ENCODE measurements at places on chromosomes 12 and 14. TPM values are rescaled to one million over a fixed set of nuclear protein-coding genes. Genes with fewer than 3 reads are reported as not detected.
A peak's percentile ranks its signal among the peaks of the same experiment; 100 is the strongest.

GRCh38 chr12:125568306-125568705 is 503.1 kb downstream of the AACS start:
- DNase-seq, result no peak

DNA sequence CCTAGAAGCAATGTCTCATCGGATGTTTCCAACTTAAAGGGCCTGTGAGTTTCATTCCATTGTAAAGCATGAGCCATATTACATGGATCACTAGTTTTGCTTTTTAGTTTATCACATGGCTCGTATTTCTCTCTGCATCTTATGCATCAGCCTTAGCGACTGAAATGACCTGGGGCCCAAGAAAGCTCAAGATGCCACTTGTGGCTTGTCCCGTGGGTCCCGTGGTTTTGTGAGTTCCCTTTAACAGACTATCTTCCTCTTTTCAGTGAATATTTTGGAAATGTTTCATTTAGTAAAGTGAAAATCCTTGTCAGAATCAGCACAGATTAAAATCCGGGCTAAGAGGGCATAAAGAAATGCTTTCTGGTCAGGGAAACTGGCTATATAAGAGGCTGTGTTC is 86.2 kb upstream of the PPM1H start:
- no peak for DNase-seq

DNA sequence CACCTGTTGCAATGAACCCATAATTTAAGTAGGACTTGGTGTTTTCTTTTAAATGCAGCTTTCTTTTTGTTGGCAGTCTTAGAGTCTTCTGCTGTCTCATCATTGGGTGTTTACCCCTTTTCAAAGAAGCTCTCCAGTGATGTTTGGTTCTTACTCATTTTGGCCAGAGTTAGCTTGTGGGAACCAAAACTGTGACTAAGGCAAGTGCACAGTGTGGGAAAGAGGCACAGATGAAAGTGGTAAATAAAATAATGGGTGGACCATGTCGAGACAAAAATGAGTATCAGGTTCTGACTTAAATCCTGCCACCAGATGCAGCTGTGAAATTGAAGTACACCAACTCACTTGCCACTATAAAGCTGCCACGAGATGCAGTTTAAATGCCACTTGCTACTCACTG is 615.4 kb upstream of the MIS18BP1 start:
- no peak for DNase-seq

GRCh38 chr12:75407683-75408082 is 16.8 kb downstream of the GLIPR1L2 start:
- DNase-seq, result no peak

GRCh38 chr12:121823101-121823726 is 19.4 kb downstream of the SETD1B start:
- no peak for DNase-seq

GRCh38 chr12:41521872-41522379 is 333.8 kb downstream of the PDZRN4 start:
- DNase-seq, result no peak

GRCh38 chr12:92502417-92503028 is 200.3 kb upstream of the PLEKHG7 start:
- no peak for DNase-seq

DNA sequence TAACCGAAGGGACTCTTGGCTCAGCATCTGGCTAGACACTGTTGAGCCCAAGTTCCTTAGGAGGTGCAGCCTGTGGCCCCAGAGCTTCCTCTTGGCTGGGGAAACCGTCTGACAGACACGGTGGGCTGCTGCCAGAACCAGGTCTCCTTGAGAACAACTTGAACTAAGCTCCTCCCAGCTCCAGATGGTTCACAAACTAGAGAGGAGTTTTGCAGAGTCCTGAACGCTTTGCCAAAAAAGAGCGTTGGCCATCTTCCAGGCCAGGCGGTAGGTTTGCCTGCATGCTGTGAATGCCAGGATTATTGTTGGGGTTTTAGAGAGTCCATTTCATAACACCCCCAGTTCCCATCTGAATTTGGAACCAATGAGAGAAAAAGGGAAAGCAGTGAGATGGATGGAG is 399.8 kb downstream of the RGS6 start:
- no peak for DNase-seq

DNA sequence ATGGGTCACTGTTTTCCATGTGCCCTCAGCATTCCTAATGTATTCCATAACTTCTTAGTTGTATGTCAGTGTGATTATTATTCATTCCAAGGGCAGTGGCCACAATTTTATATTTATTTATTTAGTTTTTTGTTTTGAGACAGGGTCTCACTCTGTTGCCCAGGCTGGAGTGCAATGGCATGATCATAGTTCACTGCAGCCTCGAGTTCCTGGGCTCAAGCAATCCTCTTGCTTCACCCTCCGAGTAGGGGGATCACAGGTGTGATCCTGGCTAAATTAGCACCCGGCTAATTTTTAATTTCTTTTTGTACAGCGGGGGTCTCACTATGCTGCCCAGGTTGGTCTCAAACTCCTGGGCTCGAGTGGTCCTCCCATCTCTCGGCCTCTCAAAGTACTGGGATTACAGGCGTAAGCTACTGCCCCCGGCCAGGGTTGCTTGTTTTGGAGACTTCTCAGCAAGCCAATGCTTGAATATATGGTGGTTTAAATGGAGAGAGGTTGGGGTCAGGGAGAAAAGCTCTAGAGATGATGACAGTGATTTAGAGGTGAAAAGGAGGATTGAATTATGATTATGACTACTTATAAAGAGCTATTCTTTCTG is 7.6 kb downstream of the GPRC5A start:
- no peak for DNase-seq

GRCh38 chr14:80393766-80394165 is 182.5 kb upstream of the DIO2 start:
- DNase-seq, result no peak

GRCh38 chr14:33408291-33408690 is 469.6 kb downstream of the NPAS3 start:
- no peak for DNase-seq

DNA sequence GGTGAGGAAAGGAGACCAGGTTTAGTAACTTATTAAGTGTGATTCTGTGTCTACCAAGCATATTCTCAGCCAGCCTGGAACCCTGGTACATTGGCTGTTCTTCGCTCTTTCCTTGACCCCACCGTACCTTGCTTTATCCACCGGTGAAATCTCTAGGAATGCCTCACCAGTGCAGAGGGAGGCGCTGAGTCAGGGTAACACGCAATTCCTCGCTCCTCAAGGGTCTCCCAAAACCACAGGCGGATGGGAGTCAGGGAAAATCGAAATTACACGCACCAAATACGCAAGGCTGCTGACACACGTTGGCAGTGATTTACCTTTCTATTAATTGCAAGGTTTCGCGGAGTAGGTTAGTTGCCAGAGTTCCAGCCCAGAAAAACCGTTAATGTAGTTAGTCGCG is 845 bp downstream of the L3HYPDH start:
- no peak for DNase-seq

- DNase-seq, result peak; percentile 31
These were observed at the start of gene PLEKHG3 for GRCh38 chr14:64704143-64704742. Gene PLEKHG3 (plus strand): TSS chr14:64704424. CDS start chr14:64727632, 23,208 bp downstream.

DNA sequence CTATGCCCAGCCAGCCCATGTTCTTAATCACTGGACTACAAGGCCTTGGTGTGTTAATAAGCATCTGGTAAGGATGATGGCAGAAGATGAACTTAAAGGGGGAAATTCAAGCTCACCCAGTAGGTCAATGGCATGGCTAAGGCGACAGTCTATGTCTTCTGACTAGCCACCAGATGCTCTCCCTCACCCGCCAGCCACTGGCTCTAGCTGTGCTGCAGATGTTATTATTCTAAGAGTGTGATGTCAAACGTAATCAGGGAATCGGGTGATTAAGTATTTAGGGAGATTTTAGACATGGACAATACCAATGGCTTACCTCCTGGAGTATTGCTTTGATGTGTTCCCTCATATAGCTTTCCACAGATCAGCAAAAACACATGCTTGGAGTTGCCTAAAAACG is 39.2 kb upstream of the MAX start:
- DNase-seq, result no peak

- no peak for DNase-seq
These were observed 59.4 kb downstream of the BHLHE41 start for GRCh38 chr12:26065451-26065850.

GRCh38 chr12:49623142-49623904 is at the start of gene PRPF40B:
Gene PRPF40B (plus strand): TSS chr12:49623561. CDS start chr12:49623591, 30 bp downstream.
- peak; percentile 84 for DNase-seq

DNA sequence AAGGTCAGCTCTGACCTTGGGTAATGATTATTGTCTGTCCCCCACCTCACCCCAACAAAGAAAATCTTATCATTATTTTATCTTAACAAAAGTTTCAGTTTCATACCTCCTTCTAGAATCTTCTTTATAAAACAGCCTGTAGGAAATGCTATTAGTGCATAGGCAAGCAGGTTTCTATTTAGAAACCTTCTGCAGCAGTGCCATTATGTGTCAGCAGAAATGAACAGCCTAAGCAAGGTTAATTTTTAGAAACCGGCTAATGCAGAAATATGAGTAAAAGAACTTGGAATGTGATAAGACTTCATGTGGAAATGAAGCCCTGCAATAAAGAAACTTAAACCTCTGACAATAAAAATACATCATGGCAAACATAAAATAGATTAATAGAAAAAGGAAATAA is 814.4 kb downstream of the FSCB start:
- DNase-seq, result no peak

DNA sequence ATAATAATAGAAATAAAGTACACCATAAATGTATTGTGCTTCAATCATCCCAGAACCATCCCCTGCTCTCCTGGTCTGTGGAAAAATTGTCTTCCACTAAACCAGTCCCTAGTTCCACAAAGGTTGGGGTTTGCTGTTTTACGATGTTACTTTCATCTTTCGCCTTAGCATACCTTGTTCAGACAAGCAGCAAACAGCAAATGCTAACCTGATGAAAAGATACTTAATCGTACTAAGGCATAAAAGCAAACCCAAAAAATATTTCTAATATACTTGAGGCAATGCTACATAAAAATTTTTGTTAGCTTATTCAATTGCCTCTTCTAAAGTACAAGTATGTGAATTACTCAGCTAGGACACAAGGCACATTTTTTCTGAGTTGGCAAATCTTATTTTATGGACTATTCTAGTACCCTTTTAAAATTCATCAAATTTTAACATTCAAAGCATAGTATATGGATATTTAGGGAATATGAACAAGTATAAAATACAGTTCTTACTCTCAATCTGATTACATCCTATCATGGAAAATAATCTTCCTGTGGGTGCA is 97.1 kb upstream of the PLEKHG7 start:
- DNase-seq, result no peak

DNA sequence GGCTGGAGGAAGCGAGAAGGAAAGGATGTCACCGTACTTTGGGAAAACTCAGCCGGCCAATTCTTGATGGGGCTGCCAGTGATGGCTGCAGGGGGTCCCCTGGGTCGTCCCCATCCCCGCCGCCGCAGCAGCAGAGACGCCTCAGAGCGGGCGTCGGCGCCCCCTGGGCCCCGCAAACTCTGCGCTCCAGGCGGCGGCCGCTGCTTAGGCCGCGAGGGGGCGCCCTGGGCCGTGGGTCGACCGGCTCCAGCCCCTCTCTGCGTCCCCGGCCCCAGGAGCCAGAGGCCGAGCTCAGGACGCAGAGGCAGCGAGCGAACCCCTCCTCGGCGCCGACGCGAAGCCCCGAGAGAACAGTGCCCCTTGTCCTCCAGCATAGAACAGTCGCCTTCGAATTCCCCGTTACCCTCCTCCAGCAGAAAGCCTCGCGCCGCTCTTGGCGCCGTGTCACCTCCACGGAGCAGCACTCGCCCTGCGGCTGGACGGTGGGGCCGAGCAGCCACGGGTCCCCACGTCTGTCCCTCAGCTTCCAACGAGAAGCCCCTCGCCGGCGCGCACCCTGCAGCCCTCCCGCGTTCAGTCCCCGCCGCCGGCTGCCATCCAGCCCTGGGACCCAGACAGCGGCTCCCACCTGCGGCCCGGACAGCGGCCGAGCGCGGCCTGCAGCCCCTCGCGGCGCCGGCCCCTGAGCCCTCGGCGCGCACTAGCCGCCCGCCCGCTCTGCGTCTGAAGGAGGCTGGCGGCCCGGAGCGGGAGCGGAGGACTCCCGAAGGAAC is 106.6 kb downstream of the PRICKLE1 start:
- peak; percentile 41 for DNase-seq

DNA sequence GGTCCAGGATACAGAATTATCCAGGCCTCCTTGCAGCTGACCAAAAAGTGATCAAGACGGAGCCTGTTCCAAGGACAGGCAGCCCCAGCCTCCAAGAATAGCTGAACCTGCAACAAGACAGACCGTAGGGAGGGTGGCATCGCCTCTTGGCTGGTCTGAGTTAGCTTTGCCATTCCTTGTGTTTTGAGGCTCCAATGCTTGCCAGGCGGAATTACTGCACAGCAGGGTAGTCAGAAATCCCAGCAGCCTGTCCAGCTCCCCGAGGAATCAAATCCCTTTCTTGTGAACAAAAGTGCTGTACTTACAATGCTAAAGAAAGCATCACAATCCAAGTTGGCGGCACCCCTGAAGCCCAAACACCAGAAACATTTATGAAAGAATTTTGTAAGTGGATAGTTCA is 246.9 kb downstream of the TMEM132C start:
- DNase-seq, result no peak

GRCh38 chr12:11630046-11630706 is 19.3 kb upstream of the ETV6 start:
- no peak for DNase-seq

DNA sequence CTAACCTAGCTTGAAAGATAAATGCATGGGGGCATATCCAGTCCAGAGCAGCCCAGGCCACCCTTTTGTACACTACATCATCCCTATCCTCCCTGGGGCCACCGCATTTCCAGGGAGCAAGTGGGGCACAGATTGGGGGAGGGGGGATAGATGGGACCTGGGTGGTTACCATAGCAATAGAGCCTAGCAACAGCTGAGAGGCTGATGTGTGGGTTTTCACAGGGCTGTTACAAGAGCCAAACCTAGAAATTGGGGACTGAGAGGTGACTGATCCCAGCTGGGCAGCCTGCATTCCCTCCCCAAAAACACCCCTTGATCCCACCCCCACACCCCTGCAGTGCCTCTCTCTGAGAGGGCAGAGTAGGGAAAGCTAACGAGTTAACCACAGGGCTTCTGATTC is 3.7 kb upstream of the ZNF384 start:
- DNase-seq, result no peak

DNA sequence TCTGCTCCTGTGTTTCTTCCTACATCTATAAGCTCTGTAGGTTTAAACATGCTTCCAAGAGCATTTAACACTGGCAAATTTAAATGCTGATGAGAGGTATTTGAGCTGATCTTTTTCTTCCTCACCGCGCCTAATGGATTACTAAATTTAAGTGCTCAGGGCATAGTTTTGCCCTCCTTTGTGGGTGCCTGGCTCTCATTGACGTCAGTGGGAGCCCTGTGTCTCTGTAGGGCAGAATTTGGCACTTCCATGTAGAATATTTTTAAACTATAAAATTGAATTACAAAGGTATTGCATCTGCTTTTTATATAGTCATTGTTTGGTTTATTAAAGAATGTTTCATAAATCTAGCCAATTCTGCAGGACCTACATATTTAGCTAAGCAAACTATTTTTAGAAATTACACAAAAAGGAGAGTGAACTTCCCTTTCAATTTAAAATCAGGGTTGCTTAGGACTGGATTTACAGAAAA is 444.8 kb downstream of the AEBP2 start:
- DNase-seq, result no peak

The RPGRIP1 gene
- not detected for total RNA-seq

The NFE2 gene
- not detected for total RNA-seq

The CISTR gene
- not detected for total RNA-seq

The CLEC7A gene
- total RNA-seq, result not detected

The C12orf54 gene
- not detected for total RNA-seq

The YEATS4 gene
- total RNA-seq, result 45.3 TPM

The RNASE3 gene
- total RNA-seq, result not detected

The PLEKHH1 gene
- 0.50 TPM for total RNA-seq

The CAPZA3 gene
- not detected for total RNA-seq

The EIF2S3B gene
- total RNA-seq, result 0.97 TPM

The CPNE6 gene
- not detected for total RNA-seq

The KRT75 gene
- not detected for total RNA-seq

The SYNE3 gene
- 95.8 TPM for total RNA-seq

The RNFT2 gene
- 11.7 TPM for total RNA-seq
